Tibial nerve (tissue), 4 donors: ENCODE measurements at places on chromosomes 4 and X. TPM values are rescaled to one million over a fixed set of nuclear protein-coding genes. Genes with fewer than 3 reads are reported as not detected.

GRCh38 chr4:14079601-14080000 lies 452.1 kb upstream of the BOD1L1 start:
- H3K36me3 ChIP-seq: no peaks in the 10 kb centered on the region
- no peaks in the 10 kb centered on the region for H3K4me1 ChIP-seq

The DUX4 gene
- total RNA-seq: not detected

GRCh38 chr4:82984459-82984858 lies 26.2 kb downstream of the LIN54 start:
- H3K27ac ChIP-seq: no peak overlapping the region
- no peak for DNase-seq
- no peak overlapping the region for H3K4me3 ChIP-seq
- H3K27me3 ChIP-seq: no peaks in the 10 kb centered on the region

The F9 gene
- total RNA-seq: not detected

GRCh38 chrX:20593402-20593801 lies 326.7 kb upstream of the RPS6KA3 start:
- H3K4me1 ChIP-seq: no peaks in the 10 kb centered on the region
- H3K4me3 ChIP-seq: no peak overlapping the region
- no peaks in the 10 kb centered on the region for H3K36me3 ChIP-seq
- no peak for DNase-seq

GRCh38 chrX:150775569-150776350 lies 82.6 kb downstream of the MTMR1 start:
- no peak overlapping the region for H3K27ac ChIP-seq
- no peak overlapping the region for H3K4me3 ChIP-seq
- DNase-seq: no peak
- no peaks in the 10 kb centered on the region for H3K27me3 ChIP-seq

DNA sequence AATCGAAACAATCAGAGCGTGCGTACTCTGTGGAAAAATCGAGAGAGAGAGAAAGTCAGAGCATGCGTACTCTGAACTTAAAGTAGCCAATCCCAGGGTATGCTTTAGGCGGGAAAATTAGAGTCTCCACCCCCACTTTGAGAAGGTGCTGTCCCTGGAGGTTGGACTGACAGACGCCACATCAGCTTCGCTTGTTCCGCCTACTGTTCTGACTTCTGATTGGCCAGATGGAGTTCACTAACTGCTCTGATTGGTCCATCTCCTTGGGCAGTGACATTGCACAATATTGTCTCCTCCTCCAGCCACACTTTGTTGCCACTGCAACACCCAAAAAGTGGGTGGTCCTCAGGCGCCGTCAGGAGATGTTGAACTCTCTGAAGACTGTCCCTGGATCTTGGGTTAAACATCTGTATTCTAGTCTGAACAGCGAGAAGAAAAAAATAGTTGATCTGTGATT lies at the start of gene SSX5:
TSS of gene SSX5 (minus strand) at position 51 of the 457 bp plus-strand sequence. CDS start 1,437 bp downstream, outside the sequence.
- no peaks in the 10 kb centered on the region for H3K27me3 ChIP-seq
- no peaks in the 10 kb centered on the region for H3K36me3 ChIP-seq
- no peak for DNase-seq
- no peak within 1 kb of the TSS for H3K4me3 ChIP-seq

- H3K27me3 ChIP-seq: no peaks in the 10 kb centered on the region
- H3K4me1 ChIP-seq: no peaks in the 10 kb centered on the region
- no peak overlapping the region for H3K4me3 ChIP-seq
Measured at GRCh38 chrX:10028283-10029104, 61.3 kb downstream of the CLDN34 start.

- peaks cover 31% of the 10 kb centered on the region for H3K4me1 ChIP-seq
- no peaks in the 10 kb centered on the region for H3K27me3 ChIP-seq
- no peak overlapping the region for H3K4me3 ChIP-seq
Measured at GRCh38 chr4:40990899-40991265, 223.5 kb downstream of the APBB2 start.

The ANXA3 gene
- total RNA-seq: 54.3 TPM

DNA sequence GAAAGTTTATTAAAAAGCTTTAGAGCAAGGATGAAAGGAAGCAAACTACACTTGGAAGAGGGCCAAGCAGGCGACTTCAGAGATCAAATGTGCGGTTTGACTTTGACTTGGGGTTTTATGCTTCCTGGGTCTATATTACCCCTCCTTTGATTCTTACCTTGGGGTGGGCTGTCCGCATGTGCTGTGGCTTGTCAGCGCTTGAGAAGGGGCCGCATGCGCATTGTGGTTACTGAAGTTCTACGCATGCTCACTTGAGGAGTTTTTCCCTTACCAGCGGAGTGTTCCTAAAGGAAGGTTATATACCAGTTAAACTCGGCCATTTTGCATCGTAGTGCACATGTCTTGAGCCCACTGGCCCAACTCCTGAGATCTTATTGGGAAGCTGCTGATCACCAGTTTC lies 9.9 kb downstream of the ZNF157 start:
- no peaks in the 10 kb centered on the region for H3K36me3 ChIP-seq
- H3K4me1 ChIP-seq: no peaks in the 10 kb centered on the region
- H3K27ac ChIP-seq: no peak overlapping the region
- H3K4me3 ChIP-seq: no peak overlapping the region

The DCAF12L1 gene
- total RNA-seq: not detected

GRCh38 chrX:120274958-120275357 lies 24.3 kb downstream of the ZBTB33 start:
- no peaks in the 10 kb centered on the region for H3K36me3 ChIP-seq
- no peaks in the 10 kb centered on the region for H3K4me1 ChIP-seq
- no peaks in the 10 kb centered on the region for H3K27me3 ChIP-seq

The FGF13 gene
- 6.5 TPM for total RNA-seq

DNA sequence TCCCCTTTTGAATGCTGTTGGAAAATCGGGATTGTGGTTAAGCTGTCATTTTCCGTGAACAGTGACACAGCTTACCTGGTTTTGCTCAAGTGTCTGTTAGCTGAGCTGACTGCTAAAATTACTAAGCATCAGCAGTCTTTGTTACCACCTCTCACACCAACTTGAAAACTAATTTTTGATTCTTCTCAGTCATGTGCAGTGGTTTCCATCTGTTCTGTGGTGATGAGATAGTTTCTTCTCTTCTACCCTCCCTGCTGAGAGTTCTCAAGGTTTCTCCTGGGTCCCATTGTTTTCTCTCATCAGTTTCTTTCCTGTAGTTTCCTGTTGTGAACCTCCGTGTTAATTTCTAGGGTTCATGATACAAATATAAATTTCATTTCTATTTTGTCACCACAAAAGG lies 225.6 kb downstream of the ARHGAP10 start:
- H3K27me3 ChIP-seq: no peaks in the 10 kb centered on the region
- no peaks in the 10 kb centered on the region for H3K4me1 ChIP-seq
- DNase-seq: no peak

The REELD1 gene
- total RNA-seq: 2.4 TPM

GRCh38 chr4:141638230-141638629 lies 1.8 kb downstream of the IL15 start:
- H3K27ac ChIP-seq: no peak overlapping the region
- no peaks in the 10 kb centered on the region for H3K27me3 ChIP-seq
- H3K36me3 ChIP-seq: no peaks in the 10 kb centered on the region
- DNase-seq: no peak
- H3K4me3 ChIP-seq: peak overlapping the region; percentile 81

DNA sequence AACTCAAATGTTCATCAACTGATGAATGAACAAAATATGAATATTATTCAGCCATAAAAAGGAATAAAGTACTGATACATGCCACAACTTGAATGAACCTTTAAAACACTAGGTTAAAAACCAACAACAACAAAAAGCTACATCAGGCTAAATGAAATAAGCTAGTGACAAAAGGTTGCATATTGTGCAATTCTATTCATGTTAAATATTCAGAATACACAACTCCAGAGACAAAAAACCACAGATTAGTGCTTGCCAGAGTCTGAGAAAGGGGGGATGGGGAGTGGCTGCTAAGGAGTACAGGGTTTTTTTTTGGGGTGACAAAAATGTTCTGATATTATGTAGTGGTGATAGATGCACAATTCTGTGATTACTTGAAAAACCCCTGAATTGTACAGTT lies 58.5 kb downstream of the HAUS3 start:
- no peaks in the 10 kb centered on the region for H3K27me3 ChIP-seq
- no peak for DNase-seq
- peaks cover 8% of the 10 kb centered on the region for H3K36me3 ChIP-seq
- H3K4me1 ChIP-seq: no peaks in the 10 kb centered on the region

The HNRNPD gene
- total RNA-seq: 98.5 TPM

The CDS1 gene
- under 0.01 TPM for total RNA-seq

The F8A1 gene
- total RNA-seq: 14.7 TPM

The SLC49A3 gene
- total RNA-seq: 15.7 TPM

The UPF3B gene
- total RNA-seq: 7.0 TPM

- H3K4me3 ChIP-seq: no peak overlapping the region
- H3K27ac ChIP-seq: no peak overlapping the region
- no peaks in the 10 kb centered on the region for H3K27me3 ChIP-seq
Measured at GRCh38 chr4:156623376-156623775, 348.2 kb downstream of the PDGFC start.

DNA sequence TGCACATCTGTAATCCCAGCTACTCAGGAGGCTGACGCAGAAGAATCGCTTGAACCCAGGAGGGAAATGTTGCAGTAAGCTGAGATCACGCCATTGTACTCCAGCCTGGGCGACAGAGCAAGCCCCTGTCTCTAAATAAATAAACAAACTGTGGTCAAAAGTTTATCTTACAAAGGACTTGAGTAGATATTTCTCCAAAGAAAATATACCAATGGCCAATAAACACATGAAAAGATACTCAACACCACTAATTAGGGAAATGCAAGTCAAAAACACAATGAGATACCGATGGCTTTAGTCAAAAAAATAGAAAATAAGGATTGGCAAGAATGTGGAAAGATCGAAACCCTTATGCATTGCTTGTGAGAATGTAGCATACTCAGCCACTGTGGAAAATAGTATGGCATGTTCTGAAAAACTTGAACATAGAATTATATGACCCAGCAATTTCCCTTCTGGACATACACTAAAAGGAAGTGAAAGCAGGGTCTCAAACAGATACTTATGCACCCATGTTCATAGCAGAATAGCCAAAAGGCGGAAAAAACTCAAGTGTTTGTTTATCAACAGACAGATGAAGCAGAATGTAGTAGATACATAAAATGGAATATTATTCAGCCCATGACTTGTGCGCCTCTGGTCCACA lies 2.0 kb upstream of the CFAP97 start:
- H3K27me3 ChIP-seq: no peaks in the 10 kb centered on the region
- peaks cover 39% of the 10 kb centered on the region for H3K4me1 ChIP-seq
- H3K4me3 ChIP-seq: no peak overlapping the region
- H3K27ac ChIP-seq: no peak overlapping the region

DNA sequence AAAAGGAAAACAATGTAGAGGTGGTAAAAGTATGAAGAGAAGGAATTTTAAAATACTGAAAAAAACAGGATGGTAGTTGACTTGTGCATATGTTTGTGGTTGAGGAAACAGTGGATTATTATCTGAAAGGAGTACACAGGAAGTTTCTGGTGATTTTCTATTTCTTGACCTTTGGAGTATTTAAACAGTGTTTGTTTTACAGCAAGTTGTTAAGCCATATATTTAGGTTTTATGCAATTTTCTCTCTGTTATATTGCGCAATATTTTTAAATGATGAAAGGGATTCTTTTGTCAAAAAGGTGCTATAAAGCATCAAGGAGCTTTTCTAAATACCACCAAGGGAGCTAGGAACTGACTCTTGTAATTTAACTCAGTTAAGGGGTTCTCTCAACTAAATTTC lies 343.1 kb upstream of the MAOA start:
- no peak overlapping the region for H3K27ac ChIP-seq
- H3K4me3 ChIP-seq: no peak overlapping the region
- no peak for DNase-seq
- H3K27me3 ChIP-seq: no peaks in the 10 kb centered on the region
- H3K36me3 ChIP-seq: no peaks in the 10 kb centered on the region

DNA sequence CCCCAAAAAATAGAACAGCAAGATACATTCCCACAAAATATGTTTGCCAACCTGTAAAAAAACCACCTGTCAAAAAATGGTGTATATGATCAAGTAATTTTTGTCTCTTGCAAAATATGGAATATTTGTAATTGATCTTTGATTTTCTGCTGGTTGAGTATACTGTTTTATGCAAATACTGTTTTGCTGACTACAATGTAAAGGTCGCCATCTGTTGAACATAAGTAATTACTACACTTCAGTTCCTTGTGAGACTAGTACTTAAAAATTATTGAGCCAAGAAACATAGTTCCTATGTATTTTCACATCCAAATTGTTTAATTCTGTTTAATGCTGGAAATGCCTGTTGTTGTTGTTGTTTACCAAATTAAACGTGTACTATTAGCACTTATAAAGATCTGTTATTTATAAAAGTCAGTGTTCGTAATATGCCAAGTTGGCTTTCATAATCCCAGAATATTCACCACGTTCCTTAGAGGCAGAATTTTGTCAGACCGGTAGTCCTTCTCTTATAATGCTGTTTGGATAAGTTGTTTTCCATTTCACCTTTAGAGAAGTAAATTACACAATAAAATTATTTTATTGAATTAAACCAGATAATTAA lies 144.2 kb downstream of the PDLIM5 start:
- no peak for DNase-seq
- no peak overlapping the region for H3K27ac ChIP-seq
- H3K4me3 ChIP-seq: no peak overlapping the region
- H3K27me3 ChIP-seq: no peaks in the 10 kb centered on the region
- no peaks in the 10 kb centered on the region for H3K36me3 ChIP-seq

The CLCN4 gene
- total RNA-seq: 5.7 TPM

- H3K4me1 ChIP-seq: no peaks in the 10 kb centered on the region
- H3K27ac ChIP-seq: no peak overlapping the region
- DNase-seq: no peak
- H3K36me3 ChIP-seq: no peaks in the 10 kb centered on the region
Measured at GRCh38 chr4:76882630-76883029, 15.3 kb downstream of the SOWAHB start.

GRCh38 chr4:156961196-156962057 lies 10.2 kb downstream of the PDGFC start:
- DNase-seq: no peak
- no peaks in the 10 kb centered on the region for H3K36me3 ChIP-seq
- no peak overlapping the region for H3K27ac ChIP-seq
- no peaks in the 10 kb centered on the region for H3K27me3 ChIP-seq
- no peak overlapping the region for H3K4me3 ChIP-seq
